Spinal cord (tissue), 10 donors: ENCODE measurements at places on chromosomes 2 and 18.

DNA sequence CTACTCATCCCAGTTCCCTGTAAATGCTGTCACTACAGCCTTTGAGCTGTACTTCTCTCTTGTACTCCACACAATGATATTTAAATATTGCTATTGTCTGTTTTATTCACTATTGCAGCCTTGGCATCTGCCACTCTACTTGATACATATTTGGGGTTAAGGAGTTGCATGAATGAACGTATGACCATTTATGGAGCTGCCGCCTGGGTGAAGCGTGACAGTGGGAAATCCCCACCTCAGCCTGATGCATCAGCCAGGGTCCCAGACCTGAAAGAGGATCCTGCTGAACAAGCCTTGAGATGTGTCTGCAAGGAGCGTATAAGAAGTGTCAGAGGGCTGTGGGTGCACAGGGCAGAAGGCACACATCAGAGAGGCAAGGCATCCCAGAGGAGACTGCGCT, 39.1 kb downstream of the MRPL35 start:
- DNase-seq: no peak

GRCh38 chr2:120857931-120858330, 122.3 kb downstream of the GLI2 start:
- DNase-seq: no peak

- DNase-seq: peak; percentile 58
Observed at GRCh38 chr2:170818036-170818751, 1.5 kb downstream of the GAD1 start.

- DNase-seq: no peak
Observed at GRCh38 chr18:34611904-34612303, 98.2 kb upstream of the DTNA start.

DNA sequence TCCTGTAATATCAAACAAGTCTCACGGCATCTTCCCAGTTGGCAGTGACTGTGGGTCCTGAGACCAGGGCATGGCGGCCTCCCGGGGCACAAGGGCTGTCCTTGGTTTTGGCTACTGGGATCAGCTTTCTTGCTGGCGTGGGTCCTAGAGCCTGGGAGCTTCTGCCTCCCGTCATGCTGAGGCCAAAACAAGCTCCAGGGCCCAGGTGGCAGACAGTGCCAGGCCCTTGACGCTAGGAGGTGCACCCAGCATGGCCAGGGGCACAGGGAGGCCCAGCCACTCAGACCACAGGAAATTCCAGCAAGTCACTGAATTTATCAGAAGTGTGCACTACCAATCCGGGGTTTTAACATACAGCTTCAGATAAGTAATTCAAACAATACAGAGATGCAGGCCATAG, 184.7 kb downstream of the EIPR1 start:
- no peak for DNase-seq

- no peak for DNase-seq
Observed at GRCh38 chr18:79910563-79911343, 40.7 kb downstream of the SLC66A2 start.

- no peak for DNase-seq
Observed at GRCh38 chr2:8534729-8535468, 147.0 kb upstream of the ID2 start.

- DNase-seq: no peak
Observed at GRCh38 chr2:228768818-228769217, 502.3 kb downstream of the PID1 start.

GRCh38 chr2:108805782-108806181, 19.2 kb downstream of the CCDC138 start:
- no peak for DNase-seq

DNA sequence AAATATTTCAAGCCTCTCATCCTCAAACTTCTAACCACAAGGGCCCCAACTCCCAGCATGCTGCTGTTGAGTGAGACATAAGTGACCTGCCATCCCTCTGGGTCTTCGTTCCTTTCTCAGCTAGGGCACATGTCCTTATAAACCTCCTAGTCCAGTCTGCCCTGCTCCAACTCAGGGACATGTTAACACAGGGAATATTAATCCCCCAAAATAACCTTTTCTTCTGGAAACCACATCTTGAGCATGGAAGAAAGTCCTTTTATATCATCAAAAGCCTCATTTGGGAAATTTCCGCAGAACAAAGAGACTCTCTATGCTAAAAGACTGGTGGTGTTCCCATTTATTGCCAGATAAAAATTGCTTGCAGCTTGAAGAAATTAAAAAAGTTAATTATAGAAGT, 14.4 kb downstream of the TNP1 start:
- no peak for DNase-seq

DNA sequence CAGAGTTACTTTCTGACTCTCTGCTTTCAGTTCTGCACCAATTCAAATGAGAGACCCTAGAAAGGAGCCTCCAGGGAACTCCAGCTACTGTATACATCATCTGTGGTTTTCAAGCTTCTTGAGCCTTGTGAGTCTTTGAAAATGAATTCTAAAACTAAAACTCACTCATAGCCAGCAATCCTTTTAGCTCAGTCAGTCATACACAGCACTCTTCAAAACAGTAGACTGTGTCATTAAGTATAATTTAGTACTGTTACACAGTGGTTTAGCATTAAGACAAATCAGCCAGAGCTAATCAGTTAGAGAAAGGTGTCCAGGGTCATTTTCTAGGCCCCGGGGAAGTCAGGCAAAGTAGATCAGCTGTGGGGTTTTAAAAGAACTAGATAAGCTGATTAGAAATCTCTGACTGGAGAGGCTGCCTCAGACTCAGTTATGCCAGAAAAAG, 322.1 kb upstream of the THUMPD2 start:
- DNase-seq: no peak

GRCh38 chr18:44437603-44438002, 243.1 kb upstream of the SETBP1 start:
- no peak for DNase-seq
